Smooth muscle cell of the brain vasculature (primary cell): ENCODE measurements at places on chromosomes 5 and 9.

DNA sequence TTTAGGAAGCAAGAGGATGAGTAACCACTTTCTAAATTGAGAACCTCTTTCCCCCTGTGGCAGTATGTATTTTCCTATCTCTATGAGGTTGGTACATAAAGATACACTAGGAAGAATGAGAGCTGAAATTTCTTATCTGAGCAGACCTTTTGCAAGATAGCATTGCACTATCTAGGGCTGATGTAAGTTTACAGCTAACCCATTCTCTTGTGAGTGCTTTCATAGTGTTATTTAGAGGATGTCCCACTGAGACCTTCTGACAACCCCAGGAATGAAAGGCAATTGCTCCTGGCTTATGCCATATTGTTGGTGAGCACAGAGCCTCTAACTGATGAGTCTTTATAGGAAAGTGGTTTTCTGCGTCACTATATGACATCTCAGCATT is 1209.3 kb upstream of the CDH6 start:
- no peak for DNase-seq

- DNase-seq, result no peak
These were observed 292.2 kb downstream of the IRX2 start for GRCh38 chr5:2459251-2459650.

DNA sequence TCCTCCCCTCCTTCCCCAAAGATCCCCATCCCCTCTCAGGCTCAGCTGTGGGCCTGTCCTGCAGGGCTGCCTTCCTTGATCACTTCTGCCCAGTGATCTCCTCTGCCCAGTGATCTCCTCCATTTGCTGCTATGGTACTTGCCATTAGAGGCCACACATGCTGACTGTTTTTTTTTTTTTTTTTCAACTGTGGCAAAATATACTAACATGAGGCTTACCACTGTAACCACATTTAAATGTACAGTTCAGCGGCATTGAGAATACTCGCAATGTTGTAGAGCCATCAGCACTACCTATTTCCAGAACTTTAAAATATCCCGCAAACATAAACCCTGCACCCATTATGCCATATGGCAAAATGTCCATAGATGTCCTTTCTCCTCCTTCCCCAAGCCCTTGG is 61.7 kb upstream of the EPB41L4B start:
- no peak for DNase-seq

GRCh38 chr5:124022966-124023365 is 511.0 kb downstream of the CSNK1G3 start:
- DNase-seq, result no peak

DNA sequence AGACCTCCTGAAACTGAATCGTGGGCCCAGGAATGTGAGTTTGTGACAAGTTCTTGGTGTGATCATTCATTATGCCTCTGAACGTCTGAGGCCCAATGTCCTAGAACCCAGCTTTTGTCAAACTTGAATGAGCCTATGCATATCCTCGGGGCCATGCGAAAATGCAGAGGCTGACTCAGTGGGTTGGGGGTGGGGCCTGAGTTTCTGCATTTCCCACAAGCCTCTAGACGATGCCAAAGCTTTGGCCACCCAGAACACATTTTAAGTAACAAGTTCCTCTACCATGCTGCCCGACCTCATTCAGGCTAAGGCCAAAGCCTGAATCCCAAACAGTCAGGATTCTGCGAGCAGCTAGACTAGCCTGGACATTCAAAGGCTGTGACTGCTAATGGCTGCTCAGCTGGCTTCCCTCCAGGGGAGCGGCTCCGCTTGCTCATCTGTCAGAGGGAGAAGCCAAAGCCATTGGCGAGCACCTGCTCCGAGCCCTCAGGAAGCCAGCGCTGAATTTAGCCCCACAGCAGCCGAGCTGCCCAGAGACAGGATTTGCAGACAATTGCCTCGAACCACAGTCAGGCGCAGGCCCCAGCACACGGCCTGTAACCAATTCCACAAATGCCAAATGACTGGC is 177.5 kb downstream of the ZDHHC21 start:
- DNase-seq, result no peak

GRCh38 chr5:100827481-100827889 is 75.6 kb downstream of the ST8SIA4 start:
- DNase-seq, result peak; percentile 7

DNA sequence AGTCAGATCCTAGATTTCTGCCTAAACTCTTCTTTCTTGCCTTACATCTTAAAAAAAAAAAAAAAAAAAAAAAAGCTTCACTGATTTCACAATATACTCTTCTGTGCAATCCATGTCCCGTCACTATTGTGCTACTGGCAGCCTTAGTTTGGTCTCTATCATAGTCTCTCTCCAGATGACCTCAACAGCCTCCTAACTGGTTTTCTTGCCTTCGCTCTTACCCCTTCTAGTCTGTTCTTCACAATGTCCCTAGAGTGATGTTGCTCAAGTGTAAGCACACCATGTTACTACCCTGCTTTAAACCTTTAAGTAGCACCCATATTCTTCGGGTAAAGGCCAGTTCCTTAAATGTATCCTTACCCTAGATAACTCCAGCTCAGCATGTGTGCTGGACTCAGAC is 25.8 kb downstream of the CD180 start:
- DNase-seq, result no peak

- DNase-seq, result no peak
These were observed 7.2 kb downstream of the ZNF354B start for GRCh38 chr5:178866946-178867345.

DNA sequence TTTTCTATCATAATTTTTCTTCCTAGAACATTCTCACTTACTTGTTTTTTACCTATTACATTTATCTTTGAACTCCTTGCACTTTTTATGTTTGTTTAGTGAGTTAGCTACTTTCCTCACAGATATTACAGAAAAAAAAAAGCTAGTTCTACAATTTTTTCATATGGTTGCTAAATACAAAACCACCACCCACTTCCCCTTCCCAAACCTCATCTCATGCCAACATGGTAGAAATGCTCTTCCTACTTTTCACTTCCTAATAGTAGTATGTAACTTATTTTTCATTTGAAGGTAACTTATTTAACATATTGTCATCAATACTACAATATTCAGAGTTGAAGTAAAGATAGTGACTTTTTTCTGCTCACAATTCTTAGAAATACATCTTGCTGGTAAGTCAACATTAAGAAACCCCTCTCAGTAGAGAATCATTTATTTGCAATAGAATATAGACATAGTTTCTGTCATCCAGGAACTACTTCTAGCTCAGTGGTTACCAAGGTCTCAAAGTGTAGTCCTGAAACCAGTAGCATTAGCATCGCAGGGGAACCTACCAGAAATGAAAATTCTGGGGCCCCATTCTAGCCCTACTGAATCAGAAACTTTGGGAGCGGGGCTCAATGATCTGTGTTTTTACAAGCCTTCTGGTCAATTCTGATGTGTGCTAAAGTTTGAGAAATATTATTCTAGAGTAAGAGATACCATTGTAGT is 1124.6 kb downstream of the DTWD2 start:
- no peak for DNase-seq

- DNase-seq, result no peak
These were observed 1.7 kb downstream of the UBE2QL1 start for GRCh38 chr5:6450319-6450833.

DNA sequence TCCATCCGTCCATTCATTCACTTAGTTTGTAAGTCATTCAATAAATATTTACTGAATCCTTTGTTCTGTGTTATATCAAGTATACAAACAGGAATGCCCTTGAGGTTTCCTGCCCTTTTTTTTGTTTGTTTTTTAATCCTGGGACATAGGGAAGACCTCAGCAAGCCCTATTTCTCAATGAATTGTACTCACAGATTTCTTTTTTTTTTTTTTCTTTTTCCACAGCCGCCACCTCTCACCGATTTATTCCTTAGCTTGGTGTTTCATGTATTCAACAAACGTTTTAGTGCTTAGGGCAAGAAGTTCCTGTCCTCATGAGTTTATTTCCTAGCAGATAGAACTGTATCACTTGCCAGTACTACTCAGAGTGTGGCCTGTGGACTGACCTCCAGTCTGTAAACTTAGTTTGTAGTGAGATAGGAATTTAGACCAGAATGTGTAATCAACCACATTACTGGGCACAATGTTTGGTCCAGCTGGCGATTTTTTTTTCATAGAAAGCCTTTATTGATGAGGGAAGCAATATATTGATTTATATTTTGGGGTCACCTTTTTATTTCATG is 35.4 kb upstream of the C5orf47 start:
- DNase-seq, result no peak

- no peak for DNase-seq
These were observed 9.0 kb upstream of the CATSPER3 start for GRCh38 chr5:134958755-134959154.

GRCh38 chr5:132203464-132203818 is 24.2 kb downstream of the P4HA2 start:
- no peak for DNase-seq

- no peak for DNase-seq
These were observed 19.4 kb downstream of the CSF1R start for GRCh38 chr5:150066901-150067396.

GRCh38 chr5:154842689-154843530 is 7.5 kb downstream of the FAXDC2 start:
- DNase-seq, result no peak

DNA sequence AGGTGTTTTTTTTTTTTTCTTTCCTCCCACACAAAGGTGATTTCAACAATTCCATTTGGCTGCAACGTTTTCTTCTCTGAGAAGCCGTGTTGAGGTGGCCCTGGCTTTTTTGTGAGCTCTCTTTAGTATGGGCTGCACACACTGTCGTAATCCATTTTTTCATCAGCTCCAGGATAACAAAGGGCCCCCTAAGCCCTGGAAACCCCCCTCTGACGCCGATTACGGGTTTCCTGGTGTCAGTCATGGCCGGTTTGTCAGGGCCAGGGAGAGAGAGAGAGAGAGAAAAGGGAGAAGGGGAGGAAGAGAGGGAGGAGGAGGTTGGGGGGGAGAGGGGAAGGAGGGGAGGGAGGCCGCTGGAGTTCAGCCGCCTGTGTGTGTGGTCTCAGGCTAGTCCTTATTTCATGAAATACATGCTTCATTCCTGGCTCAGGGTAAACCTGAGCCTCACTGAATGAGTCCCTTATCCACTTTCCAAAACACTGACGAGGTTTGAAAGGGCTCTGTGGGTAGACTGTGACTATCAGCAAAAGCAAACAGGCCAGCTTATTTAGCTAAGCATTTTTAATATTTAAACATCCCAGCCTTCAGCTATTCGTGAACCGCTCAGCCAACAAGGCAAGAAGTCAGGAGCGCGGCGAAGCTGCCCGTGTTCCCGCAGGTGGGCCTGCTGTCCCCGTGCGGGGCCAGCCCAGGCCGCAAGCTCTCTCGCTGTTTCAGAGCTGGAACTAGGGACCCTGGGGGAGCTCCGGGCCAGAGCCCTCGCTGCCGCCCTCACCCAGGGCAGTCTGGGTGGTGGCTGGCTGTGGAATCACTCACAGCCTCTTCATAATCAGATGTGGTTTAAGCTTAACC is 172.8 kb downstream of the ERCC6L2 start:
- no peak for DNase-seq

- DNase-seq, result peak; percentile 13
These were observed 47.4 kb upstream of the BARX1 start for GRCh38 chr9:94002316-94003140.

DNA sequence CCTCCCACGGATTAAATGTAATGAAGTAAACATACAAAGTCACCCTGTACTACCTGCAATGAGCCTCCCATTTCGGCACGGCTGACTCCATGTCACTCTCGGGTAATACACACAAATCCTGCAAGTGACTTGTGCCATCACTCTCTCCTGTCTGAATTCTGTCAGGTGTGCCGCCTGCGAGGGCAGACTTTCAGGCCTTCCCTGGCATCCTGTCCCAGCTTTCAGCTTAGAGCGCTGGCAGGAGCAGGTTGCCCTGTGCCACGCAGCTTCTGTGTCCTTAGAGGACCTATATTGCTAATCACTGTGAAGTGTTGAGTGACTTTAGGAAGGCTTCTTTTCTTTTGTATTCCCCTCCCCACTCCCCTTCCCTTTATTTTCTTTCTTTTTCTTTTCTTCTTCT is 25.8 kb upstream of the S1PR3 start:
- no peak for DNase-seq

DNA sequence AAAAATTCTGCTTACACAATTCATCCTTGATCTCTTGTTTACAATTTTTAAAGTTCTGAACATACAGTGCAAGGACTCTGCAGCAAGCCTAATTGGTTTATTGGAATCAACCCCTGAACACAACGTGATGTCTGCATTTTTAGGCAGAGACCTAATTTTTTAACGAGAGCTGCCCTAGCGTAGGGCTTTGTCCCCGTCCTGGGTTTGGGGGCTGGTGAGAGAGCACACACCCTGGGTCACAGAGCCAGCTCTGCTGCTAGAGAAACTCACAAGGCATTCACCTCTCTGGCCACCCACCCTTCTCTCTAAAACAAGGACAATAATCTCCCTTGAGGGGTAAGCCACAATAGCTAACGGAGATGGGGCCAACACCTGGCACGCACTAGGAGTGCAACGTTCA is 28.2 kb downstream of the SH3PXD2B start:
- no peak for DNase-seq

- no peak for DNase-seq
These were observed 286.9 kb downstream of the ARHGEF28 start for GRCh38 chr5:73912821-73913271.

GRCh38 chr9:38227656-38228055 is 158.6 kb upstream of the SHB start:
- DNase-seq, result no peak

DNA sequence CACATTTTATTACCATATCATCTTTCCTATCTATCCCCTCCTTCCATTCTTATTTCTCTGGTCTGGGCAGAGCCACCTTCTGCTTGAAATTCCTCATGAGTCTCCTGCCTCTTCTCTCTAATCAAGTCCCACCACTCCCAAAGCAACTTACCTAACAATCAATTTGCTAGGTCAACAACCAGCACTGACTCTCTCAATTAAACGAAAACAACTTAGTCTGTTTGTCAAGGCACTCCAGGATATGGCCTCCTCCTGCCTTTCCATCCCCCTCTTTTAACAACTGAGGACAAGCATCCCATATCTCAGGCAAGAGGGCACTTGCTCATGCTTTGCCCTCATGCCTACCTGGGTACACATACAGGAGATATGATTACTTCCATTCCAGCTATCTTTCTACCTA is 47.4 kb downstream of the HCN1 start:
- no peak for DNase-seq

- no peak for DNase-seq
These were observed 146.5 kb downstream of the NSG2 start for GRCh38 chr5:174191850-174192655.

DNA sequence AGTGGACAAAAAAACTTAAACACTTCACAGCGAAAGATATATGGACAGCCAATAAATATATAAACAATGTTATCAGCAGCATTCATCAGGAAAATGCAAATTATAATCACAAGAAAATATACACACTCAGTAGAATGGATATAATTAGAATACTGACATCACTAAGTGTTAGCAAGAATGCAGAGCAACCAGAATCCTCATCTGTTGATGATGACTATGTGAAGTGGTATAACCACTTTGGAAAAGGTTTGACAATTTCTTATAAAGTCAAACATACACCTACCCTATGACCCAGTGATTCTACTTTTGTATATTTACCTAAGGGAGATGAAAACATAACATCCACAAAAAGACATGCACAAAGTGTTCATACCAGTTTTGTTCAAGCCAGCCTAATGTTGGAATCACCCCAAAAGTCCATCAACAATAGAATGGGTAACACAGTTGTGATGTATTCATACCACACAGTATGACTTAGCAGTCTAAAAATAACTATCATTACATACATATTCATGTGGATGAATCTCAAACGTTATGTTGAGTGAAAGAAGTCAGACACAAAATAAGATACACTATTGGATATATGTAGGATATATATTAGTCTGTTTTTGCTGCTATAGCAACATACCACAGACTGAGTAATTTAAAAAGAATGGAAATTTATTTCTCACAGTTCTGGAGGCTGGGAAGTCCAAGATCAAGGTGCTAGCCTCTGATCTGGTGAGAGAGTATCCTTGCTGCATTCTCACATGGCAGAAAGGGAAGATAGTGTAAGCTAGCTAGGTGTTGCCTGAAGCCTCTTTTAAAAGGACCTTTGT is 148.8 kb upstream of the ADAMTSL1 start:
- DNase-seq, result no peak
